H7 (cell line): ENCODE measurements at places on chromosomes 3 and 15. TPM values are rescaled to one million over a fixed set of nuclear protein-coding genes. Genes with fewer than 3 reads are reported as not detected.

FANCD2OS gene
- total RNA-seq: not detected in 2 replicates

CIB2 gene
- total RNA-seq: 56.7 and 64.5 TPM in 2 replicates

MAGEF1 gene
- total RNA-seq: 59.8 and 61.0 TPM in 2 replicates

TBCCD1 gene
- 15.2 and 19.6 TPM in 2 replicates for total RNA-seq

DUOX1 gene
- 0.24 and 0.37 TPM in 2 replicates for total RNA-seq

SLC28A1 gene
- total RNA-seq: not detected in 2 replicates

DNAH12 gene
- not detected in 2 replicates for total RNA-seq

ATP10A gene
- total RNA-seq: 1.4 and 2.0 TPM in 2 replicates

DUOXA2 gene
- total RNA-seq: not detected in 2 replicates

PLAAT1 gene
- total RNA-seq: 3.7 and 4.5 TPM in 2 replicates

PIAS1 gene
- 23.7 and 39.6 TPM in 2 replicates for total RNA-seq

ADGRG7 gene
- total RNA-seq: not detected in 2 replicates

HPS3 gene
- 0.14 and 0.15 TPM in 2 replicates for total RNA-seq

THRB gene
- 1.0 and 5.0 TPM in 2 replicates for total RNA-seq

PRRT3 gene
- total RNA-seq: 5.3 and 6.8 TPM in 2 replicates

- DNase-seq: no peak
These were observed 37.5 kb downstream of the LPP start for GRCh38 chr3:188191460-188191859.

- DNase-seq: no peak
These were observed 9.3 kb downstream of the CACNA2D2 start for GRCh38 chr3:50494126-50494525.

- DNase-seq: no peak
These were observed 87.5 kb upstream of the DAZL start for GRCh38 chr3:16692486-16693344.

- no peak for DNase-seq
These were observed 33.0 kb downstream of the CCDC12 start for GRCh38 chr3:46943237-46944187.

DNA sequence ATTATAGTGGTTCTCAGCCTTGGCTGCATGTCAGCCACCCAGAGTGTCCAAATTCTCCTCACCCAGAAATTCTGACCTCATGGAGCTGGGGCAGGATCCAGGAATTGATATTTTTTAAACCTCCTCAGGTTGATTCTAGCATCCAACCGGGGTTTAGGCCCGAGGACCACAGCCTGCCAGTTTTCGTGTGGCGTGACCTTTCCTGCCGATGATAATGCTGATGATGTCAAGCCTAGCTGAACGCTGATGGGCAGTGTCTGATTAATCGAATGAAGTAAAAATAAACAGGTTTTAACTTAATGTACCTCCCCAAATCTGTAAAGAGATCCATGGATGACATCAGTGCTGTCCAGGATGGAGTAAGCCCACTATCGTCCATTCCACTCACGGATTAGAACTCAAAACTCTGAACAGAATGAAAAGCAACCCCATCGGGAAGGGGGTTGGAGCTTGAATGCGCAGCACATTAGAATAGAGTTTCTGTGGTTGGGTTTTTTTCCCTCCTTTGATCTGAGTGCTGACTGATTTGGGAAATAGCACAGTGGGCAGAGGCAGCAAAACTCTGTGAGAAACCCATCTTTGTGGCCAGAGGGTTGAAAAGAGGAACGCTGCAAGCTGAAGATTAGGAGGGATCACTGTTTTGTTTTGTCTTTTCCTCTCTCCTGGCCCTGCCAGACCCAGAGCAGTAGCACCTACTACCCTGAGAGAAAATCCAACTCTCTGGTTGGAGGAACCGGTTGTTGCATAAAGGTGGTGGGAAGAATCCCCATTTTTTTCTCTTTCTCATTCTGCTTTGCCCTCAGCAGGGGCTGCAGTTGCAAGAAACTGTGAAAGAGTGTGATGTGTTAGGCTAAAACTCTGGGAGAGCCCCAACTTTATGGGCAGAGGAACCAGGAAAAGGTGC, 153.9 kb downstream of the APBA2 start:
- no peak for DNase-seq

GRCh38 chr3:140761076-140761639, 83.3 kb downstream of the TRIM42 start:
- DNase-seq: no peak

DNA sequence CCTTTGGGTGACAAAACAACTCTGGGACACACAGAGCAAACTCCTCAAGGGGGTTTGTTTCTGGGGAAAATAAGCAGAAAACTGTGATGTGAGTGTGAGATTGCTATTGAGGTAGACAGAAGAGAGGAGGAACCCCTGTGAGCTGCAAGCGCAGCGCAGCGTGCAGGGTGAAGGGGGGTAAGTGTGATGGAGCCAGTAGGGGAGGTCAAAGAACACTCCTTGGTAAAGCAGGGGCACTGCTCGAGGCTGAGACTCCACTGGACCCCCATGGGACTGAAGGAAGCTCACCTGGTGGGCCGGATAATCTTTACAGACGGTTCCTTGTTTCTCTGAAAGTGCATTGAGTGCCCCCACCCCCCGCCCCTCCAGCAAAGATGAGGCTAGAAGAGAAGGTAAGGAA, 7.5 kb downstream of the INAFM2 start:
- DNase-seq: no peak

GRCh38 chr3:71972031-71972430, 187.1 kb upstream of the PROK2 start:
- no peak for DNase-seq

GRCh38 chr3:173703771-173704170, 306.2 kb downstream of the NLGN1 start:
- DNase-seq: no peak

GRCh38 chr15:98755781-98756180, 107.4 kb downstream of the IGF1R start:
- no peak for DNase-seq

DNA sequence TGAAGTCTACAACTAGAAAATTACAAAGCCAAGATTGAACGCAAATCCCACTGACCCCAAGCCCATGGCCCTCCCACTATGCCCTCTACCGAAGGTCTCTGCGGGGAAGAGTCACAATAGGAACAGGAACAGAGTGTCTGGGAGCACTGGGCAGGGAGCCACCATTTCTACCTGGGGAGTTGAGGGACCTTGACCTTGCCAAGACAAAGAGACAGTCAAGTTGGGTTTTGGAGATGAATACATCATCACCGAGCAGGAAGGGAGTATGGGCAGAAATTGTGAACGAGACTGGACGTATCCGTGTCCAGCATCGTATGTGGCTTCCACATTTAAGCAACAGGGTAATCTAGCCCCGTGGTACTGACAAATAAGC, 30.8 kb upstream of the BFSP2 start:
- no peak for DNase-seq

GRCh38 chr3:154301561-154301960, 22.7 kb downstream of the DHX36 start:
- DNase-seq: no peak

- DNase-seq: no peak
These were observed 13.0 kb downstream of the ZIC1 start for GRCh38 chr3:147422196-147422595.

GRCh38 chr3:146511402-146512134, 32.8 kb downstream of the PLSCR1 start:
- no peak for DNase-seq

- no peak for DNase-seq
These were observed 257.4 kb downstream of the SQOR start for GRCh38 chr15:45892182-45892581.

DNA sequence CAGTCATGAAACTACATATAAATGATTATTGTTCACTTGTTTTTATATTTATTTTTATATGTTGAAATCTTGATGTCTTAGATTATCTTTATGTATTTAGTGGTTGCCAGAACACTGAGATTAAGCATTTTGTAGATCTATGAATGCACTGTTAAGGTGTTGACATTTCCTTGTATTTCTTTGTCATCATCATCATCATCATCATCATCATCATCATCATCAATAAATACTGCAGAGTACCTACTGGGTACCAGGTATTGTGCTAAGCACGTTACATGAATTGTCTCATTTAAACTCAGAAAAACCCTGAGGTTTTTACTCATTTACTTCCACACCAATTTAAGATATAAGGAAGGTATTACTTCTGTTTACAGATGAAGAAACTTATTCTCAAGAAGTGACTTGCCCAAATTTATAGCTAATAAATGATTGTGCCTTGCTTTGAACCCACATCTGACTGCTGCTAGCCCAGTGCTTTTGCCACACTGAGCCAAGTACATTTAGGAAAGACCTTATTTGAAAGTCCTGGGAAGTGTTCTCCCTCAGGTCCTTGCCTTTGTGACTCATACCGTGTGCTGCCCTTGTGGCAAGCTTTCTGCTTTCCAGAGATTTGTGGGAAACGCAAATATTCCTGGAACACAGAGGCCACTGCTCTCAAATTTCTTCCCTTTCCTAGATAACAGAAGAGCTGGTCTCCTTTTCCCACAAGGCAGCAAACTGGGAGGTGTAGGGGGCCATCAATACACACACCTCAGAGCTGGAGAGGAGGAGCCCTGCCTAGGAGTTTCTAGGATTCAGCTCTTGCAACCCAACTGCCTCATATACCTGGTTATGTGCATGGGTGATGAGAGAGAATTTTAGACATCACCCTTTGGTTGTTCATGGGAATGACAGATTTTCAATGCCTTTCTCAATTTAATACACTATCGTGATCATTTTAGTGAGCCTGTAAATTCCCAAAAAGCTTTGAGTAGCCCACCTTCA, 115.4 kb upstream of the C15orf61 start:
- DNase-seq: no peak

- DNase-seq: no peak
These were observed 44.9 kb upstream of the KBTBD12 start for GRCh38 chr3:127870156-127870555.

- no peak for DNase-seq
These were observed 63.3 kb downstream of the DOCK3 start for GRCh38 chr3:50737906-50738598.

- DNase-seq: peak; percentile 35
These were observed 25.0 kb downstream of the TKT start for GRCh38 chr3:53230789-53231188.

- DNase-seq: no peak
These were observed 4.6 kb downstream of the CCPG1 start for GRCh38 chr15:55403531-55403930.

DNA sequence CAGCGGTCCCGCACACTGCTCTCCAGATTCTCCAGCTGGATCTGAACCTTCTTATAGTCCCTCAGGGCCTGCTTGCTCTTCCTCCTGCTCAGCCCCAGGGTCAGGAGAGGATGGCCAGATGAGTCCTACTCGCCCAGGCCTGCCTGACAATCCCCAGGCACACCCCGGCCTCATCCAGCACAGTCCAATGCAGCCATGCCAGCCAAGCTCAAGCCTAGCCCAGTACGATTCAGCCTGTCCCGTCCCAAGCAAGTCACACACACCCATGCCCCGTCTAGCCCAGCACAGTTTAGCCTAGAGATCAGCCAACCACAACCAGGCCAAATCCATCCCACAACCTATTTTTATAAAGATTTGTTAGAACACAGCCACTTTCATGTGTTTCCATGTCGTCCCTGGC, 16.8 kb downstream of the PLXNB1 start:
- DNase-seq: no peak

GRCh38 chr3:52065264-52065756, 8.9 kb upstream of the DUSP7 start:
- no peak for DNase-seq

DNA sequence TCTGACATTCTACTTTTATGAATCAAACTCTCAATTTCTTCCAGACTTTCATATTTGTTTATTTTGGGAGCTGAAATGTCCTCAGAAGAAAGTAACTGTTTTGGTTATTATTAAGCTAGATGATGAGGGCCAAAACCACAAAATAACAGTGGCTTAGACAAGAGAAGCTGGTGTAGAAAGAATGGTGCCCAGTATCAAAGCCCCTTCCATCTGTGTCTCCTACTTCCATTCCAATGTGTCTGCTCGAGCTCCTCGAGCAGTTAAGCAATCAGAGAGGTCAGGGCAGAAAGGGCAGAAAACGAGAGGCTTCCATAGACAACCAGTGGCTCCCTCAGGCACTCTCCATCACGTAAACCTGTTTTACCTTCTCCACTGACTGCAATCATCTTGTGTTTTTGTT, 59.7 kb upstream of the MAGI1 start:
- no peak for DNase-seq

DNA sequence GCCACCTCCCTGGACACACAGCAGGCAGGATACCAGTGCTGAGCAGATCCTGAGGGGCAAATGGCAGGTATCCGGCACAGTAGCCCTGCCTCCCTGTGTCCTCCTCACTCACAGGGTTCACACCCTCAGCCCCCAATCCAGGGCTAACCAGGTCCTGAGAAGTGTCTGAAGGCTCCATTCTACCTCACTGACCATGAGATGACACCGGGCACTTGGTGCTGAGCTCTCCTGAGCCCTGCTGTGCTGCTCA, 115.4 kb upstream of the ATP2B2 start:
- DNase-seq: no peak

- DNase-seq: no peak
These were observed 437.7 kb downstream of the DIPK2A start for GRCh38 chr3:144409319-144409718.

GRCh38 chr15:73597036-73597638, 36.1 kb downstream of the NPTN start:
- no peak for DNase-seq

- no peak for DNase-seq
These were observed 6.5 kb downstream of the MCTP2 start for GRCh38 chr15:94237903-94238302.

DNA sequence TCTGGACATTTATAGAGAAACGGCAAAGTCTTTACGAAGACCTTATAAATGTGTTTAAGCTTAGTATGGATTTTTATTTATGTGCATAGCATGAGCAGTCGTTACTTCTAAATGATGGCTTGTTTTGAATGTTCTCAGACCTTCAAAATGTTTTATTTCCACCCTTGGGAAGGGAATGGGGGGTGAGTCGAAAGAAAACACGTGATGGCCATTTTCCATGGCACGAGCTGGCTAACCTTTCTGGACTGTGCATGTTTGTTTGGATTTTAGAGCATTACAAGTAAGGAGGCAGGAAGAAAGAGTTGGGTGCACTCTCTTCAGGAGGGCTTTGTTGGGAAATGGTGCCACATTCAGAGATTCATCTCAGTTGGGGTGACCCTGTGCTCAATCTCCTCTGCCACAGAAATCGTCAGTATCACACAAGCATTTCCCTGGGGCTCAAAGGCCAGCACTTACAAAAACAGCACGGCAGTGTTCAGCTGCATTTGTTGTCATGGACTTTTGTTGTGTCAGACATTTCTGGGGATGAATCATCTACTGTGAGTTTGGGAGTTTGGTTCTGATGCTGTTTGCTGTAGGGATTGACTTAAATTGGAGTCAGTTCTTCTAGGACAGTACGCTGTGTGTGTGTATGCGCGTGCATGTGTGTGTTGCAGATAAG, 52.3 kb upstream of the ADAMTS9 start:
- DNase-seq: no peak

- peak; percentile 95 for DNase-seq
These were observed at the start of gene ANXA2 for GRCh38 chr15:60397772-60398445. TSS of gene ANXA2 (minus strand) at chr15:60397986. CDS start at chr15:60386075, 11,911 bp downstream.

DNA sequence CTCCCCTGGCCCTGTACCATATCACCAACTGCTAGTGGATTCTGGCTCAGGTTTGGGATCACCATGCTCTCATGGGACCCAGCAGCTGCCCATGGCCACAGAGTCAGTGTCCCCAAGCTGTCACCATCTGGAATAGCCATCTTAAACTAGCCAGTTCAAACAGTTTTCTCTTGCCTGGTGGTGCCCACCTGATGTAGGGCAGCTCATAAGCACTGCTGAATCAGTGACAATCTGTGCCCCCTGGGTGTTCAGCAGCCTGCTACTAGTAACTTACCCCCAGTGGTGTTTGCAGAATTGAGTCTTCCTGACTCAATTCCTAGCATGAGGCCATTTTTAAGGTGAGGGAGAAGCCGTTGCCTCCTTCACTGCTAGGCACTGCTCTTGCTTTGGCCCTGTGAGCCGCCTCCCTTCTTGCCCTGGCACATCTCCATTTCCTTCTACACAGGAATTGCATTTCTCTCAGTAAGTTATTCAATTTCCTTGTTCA, 7.9 kb downstream of the RPSA start:
- no peak for DNase-seq

GRCh38 chr3:4664412-4664811, 171.3 kb downstream of the ITPR1 start:
- DNase-seq: no peak
